ENCODE measurements at places on chromosomes 5 and 9.

- no peak for DNase-seq
Observed at GRCh38 chr9:3962496-3962895, 337.4 kb downstream of the GLIS3 start.

- no peak for DNase-seq
Observed at GRCh38 chr5:35313291-35313690, 83.0 kb upstream of the PRLR start.

DNA sequence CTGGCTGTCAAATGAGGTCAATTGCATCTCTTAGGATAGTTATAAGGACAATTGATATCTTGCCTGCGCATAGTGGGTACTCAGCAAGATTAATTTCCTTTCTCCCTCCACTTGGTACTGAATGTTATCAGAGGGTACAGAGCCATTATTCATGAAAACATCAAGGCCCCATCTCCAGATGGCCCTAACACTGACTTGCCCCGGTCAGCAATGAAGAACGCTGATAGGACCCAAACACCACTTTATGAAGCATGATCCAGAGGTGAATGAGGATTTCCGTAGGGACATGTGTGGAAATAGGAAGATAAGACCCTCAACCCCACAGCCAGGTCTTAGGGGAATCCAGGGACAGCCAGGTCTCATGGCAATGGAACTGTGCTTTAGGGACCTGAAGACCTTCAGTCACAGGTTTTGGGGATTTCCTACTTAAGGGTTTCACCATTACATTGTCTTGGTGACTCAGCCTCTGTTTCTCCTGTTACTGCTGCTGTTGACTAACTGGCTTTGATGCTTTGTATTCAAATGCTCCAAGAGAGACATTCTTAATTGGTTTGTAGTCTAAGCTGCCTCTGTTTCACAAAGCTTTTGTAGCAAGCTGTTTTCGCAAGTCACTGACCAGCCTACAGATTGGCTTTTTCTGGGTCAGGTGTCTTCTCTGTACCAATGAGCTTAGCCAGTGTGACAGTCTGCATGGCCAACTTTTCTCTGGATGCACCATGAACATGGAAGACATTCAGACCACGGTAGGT lies 35.3 kb upstream of the IQGAP2 start:
- DNase-seq = peak; percentile 14

GRCh38 chr5:52989025-52989780 lies at the start of gene ITGA2:
ITGA2 (plus strand) TSS chr5:52989352; CDS start chr5:52989469, 117 bp downstream.
- peak; percentile 45 for DNase-seq

DNA sequence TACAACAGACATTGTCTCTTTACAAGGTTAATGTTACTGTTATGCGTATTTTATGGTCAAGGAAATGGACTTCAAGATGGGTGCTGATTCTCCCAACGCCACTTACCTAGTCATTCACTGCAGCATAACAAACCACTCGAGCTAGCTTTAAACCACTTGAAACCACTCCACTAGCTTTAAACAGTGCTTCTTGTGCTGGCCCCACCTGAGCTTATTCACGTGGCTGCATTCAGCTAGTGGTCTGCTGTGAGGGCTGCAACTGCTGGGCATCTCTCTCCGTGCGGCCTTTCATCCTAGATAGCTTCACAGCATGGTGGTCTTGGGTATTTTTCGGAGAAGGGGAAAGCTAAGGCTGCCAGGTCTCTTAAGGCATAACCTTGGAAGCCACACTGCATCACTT lies 3.5 kb upstream of the HRH2 start:
- no peak for DNase-seq

- no peak for DNase-seq
Observed at GRCh38 chr5:1537603-1538154, 13.9 kb upstream of the LPCAT1 start.

DNA sequence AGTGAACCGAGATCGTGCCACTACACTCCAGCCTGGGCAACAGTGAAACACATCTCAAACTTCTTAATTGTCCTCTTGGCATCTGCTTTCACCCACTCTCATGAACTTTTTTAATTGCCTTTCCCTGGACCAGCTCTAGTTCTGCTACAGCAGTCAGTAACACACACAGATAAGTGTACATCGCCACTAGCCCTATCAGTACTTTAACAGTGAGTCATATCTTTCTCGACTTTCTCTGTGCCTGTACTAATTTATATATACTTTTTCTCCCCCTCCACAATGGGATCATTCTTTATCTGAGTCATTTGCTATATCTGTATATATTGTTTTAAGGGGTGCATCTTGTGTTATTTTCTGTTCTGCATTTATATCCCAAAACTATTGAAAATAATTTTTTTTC lies 6.7 kb downstream of the CDC37L1 start:
- DNase-seq = no peak

DNA sequence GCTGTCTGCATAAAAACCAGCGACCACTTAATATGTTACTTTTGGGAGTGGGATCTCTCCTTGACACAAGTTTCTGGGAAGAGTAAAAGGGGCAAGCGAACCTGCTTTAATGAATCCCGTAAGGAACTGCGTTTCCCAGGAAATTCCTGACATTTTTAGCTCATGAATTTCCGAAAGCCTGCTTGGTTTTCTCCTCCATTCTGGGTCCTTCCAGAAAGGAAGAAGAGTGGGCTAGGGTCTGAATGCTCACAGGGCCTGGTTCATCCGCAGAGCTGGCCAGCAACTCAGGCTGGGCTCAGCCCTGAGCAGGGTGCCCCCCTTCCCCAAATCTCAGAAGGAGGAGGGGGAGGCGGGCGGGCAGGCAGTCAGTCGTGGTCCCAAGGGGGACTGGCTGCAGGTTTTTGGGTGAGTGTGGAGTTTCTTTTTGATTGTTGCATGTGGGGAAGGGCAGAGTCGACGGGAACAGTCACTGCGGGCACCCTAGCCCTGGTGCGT lies 1.2 kb upstream of the PURA start:
- no peak for DNase-seq

DNA sequence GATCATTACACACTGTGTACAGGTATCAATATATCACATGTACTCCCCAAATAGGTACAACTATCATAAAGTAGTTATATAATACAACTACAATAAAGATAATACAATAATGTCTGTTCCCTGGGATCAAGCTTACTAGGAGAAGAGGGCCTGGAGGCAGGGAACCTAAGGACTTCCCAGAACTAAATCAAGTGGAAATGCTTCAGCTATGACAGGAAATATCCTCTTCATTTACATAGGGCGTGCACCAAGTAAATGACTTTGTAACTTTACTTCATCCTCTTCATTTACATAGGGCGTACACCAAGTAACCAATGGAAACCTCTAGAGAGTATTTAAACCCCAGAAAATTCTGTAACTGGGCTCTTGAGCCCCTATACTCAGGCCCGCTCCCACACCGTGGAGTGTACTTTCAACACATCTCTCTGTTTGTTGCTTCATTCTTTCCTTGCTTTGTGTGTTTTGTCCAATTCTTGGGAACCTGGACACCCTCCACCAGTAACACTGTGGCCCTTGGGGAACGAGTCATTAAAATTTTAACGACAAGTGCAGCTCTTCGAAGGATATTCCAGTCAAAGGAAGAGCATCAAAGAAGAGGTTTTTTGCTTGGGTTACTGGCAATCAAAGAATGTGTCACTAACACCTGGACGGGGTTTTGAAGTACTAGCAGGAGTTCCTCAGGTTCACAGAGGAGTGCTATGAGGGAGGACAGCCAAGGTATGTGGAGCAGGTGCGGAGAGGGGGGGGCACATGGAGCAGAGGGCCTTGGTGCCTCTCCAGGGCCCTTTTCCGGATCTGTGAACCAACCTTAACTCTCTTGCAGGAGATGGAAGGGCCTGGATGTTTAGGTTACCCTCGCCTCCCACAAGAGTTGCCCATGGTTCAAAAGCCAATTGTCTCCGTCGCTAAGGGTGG lies 106.6 kb upstream of the DAP start:
- DNase-seq = no peak

DNA sequence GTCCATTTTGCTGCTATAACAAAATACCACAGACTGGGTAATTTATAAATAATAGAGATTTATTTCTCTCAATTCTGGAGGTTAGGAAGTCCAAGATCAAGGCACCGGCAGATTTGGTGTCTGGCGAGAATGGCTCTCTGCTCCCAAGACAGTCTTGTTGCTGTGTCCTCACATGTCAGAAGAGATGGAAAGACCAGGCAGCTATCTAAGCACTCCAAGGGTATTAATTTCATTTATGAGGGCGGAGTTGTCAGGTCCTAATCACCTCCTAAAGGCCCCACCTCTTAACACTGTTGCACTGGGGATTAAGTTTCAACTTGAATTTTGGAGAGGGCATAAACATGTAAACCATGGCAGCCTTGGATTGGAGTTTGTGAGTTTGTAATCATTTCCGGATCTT lies 30.3 kb downstream of the ADCY2 start:
- DNase-seq = no peak

DNA sequence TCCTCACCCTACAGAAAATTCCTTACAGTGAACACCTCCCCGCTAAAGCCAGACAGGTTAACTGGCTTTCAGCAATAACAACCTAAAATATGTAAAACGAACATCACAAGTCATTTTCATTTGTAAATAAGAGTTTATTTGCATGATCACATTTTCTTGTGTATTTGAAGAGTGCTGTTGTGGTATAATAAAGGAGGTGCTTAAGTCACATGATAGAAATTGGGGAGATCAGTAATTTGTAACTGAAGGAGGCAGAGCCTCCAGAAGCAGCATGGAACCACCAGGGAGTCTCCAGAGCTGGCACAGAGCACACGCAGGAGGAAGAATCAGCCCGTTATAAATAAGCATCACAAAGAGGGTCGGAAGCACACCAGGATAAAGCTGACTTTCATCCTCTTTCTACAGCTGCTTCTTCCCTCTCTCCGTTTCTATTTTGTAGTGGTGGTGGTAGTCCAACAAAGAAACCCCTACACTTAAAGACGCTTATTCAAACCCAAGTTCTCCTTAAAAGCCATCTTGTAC lies 210.6 kb downstream of the MAPKAP1 start:
- DNase-seq = no peak

DNA sequence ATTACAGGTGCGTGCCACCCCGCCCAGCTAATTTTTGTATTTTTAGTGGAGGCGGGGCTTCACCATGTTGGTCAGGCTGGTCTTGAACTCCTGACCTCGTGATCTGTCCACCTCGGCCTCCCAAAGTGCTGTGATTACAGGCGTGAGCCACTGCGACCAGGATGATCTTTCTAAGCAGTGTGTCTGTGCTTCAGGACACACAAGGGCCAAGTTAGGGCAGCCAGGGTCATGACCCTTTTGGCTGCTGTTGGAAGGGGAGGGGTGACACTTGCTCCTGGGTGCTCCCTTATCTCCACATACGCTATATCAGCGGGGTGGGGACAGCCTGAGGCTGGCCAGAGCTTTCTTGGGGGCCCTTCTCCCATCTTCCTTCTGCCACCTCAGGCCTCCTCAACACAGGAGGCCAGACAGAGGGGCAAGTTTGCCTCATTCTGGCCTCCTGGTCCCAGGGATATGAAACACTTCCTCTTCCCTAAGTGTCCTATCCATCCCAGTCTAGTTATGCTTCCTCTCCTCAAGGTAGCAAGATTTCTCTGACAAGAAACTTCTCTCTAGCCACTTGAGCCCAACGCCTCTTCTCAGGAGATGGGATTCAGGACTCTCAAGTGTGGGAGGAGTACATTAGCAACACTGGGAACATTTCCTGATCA lies 1.9 kb upstream of the ZNF79 start:
- no peak for DNase-seq

GRCh38 chr5:140000332-140000731 lies 42.8 kb downstream of the NRG2 start:
- DNase-seq = no peak

- no peak for DNase-seq
Observed at GRCh38 chr5:91177639-91178038, 205.5 kb downstream of the ARRDC3 start.

DNA sequence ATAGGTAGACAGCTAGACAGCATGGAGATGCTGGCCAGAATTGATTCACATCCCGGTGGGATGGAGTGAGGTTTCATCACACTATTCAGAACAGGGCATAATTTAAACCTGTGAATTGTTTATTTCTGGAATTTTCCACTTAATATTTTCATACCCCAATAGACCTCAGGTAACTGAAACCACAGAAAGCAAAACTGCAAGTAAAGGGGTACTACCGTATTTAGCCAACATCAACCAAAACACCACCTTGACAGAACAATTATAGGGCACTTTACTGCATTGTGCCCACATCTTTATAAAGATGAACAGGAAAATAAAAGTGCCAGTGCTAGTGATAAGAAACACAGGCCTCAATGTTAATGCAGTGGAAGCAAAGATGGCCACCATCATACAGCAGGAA lies 7.5 kb downstream of the SERINC5 start:
- DNase-seq = no peak

DNA sequence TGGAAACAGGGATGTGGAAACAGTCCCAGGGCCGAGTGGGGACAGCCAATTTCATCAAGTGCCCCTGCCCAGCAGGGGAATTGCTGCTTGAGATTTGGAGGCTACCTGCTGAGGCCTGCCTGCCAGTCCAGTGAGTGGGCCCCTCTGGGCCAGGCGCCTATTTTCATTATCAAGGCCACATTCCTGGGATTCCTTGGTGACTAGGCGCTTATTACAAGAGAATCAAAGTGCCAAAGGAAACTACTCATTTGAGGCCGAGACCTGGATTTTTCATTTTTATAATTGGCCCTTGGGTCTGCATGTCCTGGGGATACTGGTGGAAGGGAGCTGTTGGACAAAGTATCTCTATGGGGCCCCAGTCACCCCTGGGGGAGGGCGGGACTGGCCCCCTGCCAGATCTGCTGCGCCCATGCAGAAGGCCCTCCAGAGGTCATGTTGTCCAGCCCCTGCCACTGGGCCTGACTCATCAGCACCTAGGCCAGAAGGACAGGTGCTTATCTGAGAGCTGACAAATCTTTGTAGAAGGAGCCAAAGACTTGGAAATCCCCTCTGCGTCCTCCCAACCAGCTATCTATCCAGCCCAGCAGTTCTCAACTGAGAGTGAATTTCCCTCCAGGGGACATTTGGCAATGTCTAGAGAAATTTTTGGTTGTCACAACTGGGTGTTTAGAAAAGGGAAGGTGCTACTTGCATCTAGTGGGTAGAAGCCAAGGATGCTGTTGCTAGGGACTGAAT lies 45.6 kb downstream of the FOXI1 start:
- no peak for DNase-seq

DNA sequence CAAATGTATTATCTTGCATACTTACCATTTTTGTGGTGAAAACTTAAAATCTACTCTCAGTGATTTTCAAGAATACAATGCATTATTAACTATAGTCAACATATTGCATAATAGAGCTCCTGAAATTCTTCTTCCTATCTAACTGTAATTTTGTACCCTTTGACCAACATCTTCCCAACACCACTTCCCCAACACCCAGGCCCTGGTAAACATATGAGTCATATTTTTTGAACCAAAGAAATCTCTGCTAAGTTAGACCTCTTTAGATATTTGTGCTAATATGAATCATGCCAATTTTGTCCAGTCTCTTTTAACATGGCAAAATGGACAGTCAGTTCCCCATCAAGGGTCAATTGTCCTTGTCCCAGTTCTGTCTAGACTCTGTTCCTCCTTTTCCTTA lies 18.5 kb upstream of the RGS7BP start:
- no peak for DNase-seq

DNA sequence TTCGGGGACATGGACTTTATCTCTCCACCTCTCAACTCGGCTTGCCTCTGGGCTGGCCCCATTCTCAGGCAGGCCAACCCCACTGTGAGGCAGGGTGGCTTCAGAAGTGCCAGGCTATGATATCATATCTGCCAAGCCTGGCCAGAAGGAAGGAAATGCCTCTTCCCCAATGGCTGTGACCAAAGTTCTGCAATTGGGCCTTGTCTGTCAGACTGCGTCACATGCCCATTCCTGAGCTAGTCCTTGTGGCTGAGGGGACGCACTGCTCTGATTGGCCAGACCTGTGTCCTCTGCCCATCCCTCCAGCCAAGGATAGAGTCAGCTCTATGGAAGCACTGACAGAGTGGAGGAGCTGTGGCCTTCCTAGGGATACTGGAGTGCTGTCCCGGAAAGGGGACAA lies 11.9 kb downstream of the SMIM23 start:
- DNase-seq = no peak
